ENCODE measurements at places on chromosomes 5 and 9.
A peak's percentile ranks its signal among the peaks of the same experiment; 100 is the strongest.

DNA sequence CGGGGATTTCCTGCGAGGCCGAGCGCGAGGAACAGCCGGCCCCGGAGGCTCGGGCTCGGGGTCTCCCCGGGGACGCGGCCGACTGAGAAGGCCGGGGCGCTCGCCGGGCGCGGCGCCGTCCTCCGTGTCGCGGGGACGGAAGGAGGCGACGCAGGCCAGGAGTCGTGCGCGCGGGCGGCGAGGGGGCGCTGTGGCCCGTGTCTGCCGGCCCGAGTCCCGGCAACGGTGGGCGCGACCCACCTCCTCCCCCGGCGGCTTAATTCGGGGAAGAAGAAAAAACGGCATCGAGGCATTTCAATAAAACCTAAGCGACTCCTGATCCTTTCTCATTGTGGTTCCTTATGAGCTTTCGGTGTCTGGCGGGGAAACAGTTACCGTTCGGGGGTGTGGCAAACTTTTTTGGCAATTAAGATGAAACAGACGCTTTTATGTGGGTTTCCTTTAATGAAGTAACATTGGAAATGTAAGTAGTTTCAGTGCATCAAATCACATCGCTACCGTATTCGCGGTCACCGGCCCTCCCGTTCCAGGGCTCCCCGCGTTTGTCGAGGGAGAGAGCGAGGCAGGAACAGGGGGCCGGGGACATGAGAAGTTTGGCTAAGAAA is 3.7 kb upstream of the IRX2 start:
- no peak for DNase-seq

DNA sequence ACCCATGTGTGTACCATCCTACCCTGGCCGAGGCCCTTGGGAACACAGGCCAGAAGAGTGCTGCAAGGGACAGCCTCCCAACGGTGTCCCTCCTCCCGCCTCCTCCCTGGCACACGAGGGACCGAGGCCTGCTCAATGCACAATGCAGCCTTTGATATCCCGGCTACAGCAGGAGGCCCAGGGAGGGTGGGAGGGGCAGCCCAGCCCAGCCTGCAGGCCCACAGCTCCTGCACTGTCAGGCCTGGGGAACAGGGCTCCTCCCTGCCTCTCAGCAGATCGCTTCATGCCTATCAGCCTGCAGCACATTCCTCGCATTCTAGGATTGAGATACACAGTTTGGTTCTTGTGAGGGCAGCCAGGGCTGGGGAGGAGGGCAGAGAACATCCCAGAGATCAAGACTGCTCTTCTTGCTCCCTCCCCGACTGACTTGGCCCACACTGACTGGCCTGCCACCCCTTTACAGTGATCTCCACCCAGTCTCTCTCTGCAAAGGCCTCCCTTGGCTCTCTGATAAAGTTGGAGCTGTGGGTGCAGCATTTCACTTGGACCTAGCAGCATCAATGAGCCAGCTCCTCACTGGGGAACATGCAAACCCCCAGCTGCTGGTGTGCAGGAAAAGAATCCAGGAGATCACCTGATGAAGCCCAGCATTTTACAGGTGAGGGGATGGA is at the start of gene SH3TC2:
TSS of gene SH3TC2 (minus strand) at position 46 of the 671 bp plus-strand sequence. CDS start at position 6, 40 bp downstream.
- peak; percentile 58 for DNase-seq

DNA sequence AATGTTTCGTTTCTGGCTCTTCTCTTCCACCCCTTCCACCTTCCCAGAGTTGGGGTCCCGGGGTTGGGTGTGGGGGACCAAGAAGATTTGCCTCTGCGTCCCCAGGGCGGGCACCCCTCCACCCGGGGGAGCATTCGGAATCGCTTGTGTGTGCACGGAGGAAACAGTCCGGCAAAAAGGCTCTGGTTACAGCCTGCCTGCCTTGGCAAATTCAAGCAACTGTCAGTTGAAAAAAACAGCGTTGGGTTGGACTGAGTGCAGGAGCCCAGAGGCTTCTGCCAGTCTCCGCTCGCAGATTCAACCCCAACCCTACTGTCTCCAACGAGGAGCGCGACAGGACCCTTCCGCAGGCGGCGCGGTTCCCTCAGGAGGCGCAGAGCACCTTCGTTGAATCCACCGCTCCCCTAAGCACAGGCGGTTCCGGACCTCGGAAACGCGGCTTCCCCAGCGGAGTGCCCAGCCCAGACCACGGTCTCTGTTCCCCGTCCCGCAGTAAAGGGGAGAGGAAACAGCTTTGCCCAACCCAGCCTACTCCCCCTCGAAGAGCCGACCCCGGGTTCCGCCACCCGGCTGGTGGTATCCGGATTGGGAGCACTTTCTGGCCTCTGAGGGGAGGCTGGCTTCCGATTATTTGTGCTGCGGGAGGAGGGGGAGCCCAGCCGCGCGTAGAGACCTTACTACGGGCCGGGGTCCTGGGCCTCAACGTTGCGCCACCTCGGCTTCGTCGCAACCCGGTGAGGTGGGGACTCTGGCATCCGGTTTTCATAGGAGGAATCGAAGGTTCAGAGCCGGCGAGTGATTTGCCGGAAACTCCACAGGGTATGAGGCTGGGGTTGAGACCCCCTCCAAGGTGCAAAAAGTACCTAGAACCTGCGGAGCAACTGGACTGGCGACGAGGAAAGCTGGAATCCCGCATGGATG is 9.6 kb downstream of the LHX6 start:
- DNase-seq: no peak

DNA sequence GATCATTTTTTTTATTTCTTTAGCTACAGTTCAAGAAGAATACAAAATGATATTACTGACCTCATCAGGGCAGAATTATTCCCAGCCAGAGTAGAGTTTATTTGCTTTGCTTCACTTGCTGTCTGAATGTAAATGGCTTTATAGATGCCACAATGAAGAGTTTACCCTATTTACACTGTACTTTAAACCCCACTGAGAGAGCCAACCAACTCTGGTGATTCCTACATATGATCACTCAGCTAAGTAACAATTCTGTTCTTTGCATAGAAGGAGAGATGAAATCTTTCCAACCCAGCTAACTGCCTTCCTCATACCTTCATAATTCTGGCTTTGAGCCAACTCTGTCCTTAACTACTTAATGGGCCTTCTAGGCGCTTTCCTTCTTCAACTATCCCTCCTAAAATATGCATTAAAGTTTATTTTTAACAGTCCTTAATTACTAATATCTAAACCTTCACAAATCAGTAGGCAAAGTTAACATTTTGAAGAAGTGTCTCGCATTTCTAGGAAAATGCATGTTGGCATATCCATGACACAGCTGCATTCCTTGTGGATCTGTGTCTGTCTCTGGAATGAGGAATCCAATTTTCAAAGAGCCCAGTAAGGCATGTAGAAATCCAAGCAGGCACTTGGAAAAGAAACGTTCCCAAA is 284.8 kb upstream of the GRAMD2B start:
- peak; percentile 85 for DNase-seq

DNA sequence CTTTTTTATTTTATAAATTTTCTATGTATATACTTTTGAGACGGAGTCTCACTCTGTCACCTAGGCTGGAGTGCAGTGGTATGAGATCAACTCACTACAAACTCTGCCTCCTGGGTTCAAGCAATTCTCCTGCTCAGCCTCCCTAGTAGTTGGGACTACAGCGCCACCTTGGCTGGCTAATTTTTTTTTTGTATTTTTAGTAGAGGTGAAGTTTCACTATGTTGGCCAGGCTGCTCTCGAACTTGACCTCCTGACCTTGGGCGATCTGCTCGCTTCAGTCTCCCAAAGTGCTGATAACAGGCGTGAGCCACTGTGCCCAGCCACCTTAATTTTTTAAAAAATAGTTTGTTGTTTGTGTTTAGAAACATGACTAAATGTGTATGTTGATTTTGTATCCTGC is 76.6 kb downstream of the FBXO4 start:
- DNase-seq: no peak

DNA sequence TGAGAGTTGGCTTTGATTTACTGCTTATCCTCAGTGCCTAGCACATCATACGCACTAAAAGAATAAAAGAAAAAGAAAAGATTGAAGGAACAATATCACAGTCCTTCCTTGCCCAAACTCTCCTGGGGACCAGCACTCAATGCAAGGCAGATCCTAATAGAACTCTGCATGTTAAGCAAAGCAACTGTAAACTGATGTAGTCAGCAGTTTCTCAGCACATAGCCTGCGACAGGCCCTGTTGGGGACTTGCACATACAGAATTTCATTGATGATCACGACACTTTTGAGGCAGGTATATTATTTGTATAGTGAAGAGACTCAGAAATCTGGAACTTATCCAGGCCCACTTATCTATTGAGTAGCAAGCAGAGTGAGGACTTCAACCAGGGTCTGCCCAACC is 15.4 kb downstream of the NIPAL4 start:
- DNase-seq: no peak

DNA sequence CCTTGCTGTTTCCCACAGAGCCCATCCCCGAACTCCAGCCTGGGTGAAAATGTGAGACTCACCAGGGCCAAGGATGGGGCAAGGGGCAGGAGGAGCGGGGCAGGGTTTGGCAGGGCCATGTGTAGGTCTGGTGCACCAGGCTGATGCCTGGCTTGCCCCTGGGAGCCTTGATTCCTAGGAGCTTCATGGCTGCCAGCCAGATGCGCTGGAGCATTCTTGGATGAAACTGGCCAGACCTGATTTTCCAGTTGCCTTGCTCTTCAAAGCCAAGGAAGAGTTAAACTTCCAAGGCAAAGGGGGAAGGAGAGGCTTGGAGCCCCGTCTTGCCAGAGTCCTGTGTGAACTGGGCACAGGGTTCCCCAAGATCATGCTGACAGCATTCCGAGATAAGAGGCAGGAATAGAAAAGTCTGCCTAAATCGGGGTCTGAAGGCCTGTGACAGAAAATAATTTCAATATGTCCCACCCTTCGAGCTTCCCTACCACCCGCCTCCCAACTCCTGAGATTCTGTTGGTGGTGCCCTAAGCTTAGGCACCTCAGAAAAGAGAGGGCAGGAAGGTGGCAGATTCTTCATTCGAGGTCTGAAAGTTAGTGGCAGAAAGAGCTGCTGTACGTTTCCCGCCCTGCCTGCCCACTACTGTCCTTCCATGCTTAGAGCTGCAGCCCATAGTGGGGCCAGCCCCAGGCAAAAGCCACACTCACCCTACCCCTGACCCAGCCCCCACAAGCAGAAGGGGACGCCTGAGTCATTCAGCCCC is 20.4 kb downstream of the FAT2 start:
- no peak for DNase-seq

GRCh38 chr9:127664324-127664677 is 42.5 kb upstream of the CFAP157 start:
- DNase-seq: no peak
